ENCODE measurements at places on chromosomes 5 and 9.
A peak's percentile ranks its signal among the peaks of the same experiment; 100 is the strongest.

- no peak for DNase-seq
Measured at GRCh38 chr9:89739916-89740315, 135.1 kb downstream of the GADD45G start.

DNA sequence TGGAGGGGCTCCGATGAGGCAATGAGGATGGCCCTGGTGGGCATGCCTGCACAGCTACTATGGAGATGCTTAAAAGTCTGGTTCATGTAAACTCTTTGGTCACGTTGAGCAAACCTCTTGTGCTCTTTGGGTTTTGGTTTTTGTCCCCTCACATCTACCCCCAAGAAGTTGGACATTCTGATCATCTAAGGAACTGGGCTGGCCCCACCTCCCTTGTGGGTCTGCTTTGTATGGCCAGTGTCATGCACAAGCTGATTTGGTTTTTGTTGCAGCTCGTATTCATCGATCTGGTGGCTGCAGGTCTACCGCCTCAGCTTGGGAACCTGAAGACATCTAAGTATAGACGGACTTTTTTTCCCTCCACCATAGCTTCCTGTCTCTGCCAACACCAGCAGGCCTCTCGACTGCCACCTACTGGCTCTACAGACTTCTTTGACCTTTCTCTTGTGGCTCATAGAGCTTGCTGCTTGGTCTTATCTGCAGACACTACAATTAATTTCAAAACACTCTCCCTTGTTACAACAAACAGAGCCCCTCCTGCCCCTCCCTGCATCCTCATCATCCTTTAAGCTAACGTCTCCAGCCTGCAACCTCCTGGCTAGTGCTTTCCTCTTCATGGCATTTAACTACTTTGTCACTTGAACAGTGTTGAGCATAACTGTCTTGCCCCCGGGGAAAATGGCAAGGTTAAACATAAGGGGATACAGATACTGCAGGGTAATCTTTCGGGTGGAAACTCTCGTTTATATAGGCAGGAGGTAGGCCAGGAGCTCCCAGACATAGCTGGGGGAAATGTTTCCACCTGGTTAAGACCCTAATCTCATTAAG lies 34.5 kb downstream of the TSTD2 start:
- DNase-seq, result peak; percentile 83

DNA sequence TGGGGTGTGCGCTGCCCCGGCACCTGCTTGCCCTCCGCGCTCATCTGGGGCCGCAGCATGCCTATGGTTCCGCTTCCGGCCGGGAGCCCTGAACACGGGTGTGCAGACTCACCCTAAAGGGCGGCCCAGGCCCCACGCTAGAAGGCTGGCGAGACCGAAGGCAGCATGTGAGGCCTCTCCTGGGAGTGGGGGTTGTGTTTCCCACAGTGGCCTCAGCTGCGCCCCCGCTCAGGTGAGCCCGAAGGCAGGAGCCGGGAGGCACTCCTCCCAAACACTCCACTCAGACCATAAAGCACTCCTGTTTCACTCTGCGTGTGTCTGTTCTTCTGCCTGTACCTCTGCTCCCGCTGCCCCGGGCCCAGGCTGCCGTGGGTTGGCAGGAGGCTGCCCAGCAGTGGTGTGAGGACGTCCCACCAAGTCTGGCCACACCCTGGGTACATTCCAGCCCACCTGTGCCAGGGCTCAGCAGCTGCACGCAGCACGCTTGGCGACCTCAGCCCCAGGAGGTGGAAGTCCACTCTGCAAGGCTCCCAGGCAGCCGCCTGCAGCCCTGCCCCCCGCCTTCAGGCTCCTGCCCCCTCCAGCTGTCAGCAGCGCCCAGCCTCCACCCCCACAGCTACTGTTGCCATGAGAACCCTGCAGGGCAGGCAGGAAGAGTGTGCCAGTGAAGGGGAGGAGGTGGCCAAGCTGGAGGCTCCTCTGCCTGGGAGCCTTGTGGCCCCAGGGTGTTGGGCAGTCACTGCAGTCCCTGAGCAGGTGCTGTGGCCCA lies 1.2 kb upstream of the AJM1 start:
- DNase-seq, result peak; percentile 91

DNA sequence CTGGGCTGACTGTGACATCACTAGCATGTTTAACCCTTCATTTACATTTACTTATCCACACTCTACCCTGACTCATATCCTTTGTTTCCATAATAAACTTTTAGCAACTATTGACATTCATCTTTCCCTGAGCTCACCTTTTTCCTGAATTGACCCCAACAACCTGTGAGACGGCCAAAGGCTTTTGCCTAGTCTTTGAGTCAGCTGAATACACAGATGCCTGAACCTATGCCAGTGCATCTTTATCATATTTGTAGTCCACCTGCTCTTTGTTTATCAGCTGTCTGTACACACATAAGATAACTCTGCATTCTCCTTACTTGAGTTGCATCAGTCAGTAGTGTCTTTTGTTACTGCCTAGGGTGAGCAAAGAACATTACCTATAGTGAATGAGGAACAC lies 128.5 kb upstream of the HMHB1 start:
- DNase-seq, result no peak

DNA sequence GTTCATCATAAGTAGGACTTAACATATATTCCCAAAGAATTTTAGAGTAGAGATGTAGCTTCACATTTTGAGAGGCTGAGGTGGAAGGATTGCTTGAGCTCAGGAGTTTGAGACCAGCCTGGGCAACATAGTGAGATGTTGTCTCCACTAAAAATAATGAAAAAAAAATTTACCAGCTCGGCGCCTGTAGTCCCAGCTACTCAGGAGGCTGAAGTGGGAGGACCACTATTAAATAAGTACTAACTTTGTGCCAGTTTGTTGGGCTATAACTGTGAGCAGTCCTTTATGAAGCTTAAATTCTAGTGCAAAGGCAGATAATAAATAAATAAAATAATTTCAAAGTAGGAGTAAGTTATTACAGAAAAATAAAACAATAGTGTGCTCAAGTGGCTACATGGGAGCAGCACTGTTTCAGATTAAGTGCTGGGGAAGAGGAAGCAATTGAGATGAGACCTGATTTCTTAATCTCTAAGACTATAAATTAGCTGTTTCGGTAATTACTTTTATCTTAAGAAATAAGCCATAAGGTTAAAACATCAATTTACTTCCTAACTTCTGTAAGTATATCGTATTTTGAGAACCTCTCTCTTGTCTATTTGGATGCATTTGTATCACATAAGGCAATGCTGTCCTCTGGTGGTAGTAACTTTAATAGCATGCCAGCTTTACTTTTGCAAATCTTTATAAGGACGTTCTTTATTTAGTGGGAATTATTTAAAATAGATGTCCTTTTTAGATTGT lies 98.9 kb downstream of the CSNK1G3 start:
- peak; percentile 45 for DNase-seq

- no peak for DNase-seq
Measured at GRCh38 chr5:88644676-88645075, 238.3 kb downstream of the MEF2C start.
